ENCODE measurements at places on chromosomes 1 and 21.

- DNase-seq: no peak
Measured at GRCh38 chr1:227357927-227358302, 39.6 kb upstream of the CDC42BPA start.

GRCh38 chr21:34020005-34020847, 53.2 kb upstream of the MRPS6 start:
- DNase-seq: no peak

- DNase-seq: no peak
Measured at GRCh38 chr21:29521872-29522271, 223.2 kb downstream of the BACH1 start.

DNA sequence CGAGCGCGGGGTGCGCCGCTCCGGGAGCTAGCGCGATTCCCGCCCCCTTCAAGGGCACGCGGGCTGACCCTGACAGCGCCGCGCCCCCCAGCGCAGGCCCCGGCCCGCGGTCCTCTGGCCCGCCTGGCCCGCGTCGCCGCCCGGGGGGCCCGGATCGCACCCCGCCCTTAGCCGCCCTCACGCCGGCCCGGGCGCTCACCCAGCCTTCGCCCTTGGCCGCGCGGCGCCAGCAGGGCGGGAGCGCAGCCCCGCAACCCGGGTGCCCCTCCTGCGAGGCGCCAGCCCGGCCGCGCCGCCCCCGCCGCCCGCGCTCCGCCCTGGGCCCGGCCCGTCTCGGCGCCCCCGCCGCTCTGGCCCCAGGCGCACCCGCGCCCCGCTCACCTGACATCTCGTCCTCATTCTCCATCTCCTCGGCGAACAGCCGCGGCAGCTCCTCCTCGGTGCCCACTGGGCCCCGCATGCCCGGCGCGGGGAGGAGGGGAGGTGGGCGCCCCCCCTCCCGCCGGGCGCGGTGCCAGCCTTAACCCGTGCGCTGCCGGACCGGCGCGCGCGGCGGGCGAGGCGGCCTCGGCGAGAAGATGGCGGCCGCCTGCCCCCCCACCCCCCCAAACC, 451 bp downstream of the CHD5 start:
- no peak for DNase-seq

GRCh38 chr1:154474802-154475201, 27.2 kb upstream of the TDRD10 start:
- no peak for DNase-seq

DNA sequence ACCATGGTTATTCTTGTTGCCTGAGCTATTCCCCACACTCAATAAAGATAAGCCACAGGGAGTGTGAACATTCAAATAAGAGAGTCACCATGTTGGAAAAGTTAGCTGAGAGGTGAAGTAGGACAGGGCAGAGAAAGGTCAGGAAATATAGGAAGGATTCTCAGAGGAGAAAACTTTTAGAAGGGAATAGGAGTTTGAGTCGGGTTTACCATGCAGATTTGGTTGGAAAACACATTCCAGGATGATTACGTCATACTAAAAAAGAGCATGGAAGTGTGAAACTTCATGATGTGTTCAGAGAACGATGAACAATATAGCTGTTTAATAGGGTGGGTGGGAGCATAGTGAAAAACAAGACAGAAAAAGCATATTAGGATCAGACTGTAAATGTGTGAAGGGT, 1125.3 kb upstream of the ADGRL2 start:
- DNase-seq: no peak

DNA sequence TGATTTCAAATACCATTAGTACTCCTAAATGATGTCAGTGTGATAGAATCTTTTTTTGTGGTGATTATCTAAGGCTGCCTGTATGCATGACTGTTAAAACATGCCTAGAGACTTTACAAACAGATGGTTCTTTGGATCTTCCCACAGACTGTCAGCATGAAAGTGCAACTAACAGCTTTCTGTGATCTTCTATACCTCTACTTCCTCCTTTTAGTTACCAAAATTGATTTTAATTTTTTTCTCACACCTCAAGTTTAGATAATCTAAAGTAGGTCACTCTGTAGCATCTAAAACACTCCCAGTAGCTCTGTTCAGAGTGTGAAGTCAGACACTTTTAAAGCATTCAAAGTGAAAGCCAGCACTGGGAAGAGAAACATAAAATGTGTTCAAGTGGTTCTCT, 534.5 kb downstream of the PTPRC start:
- no peak for DNase-seq

- no peak for DNase-seq
Measured at GRCh38 chr21:18677632-18678031, 274.0 kb upstream of the TMPRSS15 start.

DNA sequence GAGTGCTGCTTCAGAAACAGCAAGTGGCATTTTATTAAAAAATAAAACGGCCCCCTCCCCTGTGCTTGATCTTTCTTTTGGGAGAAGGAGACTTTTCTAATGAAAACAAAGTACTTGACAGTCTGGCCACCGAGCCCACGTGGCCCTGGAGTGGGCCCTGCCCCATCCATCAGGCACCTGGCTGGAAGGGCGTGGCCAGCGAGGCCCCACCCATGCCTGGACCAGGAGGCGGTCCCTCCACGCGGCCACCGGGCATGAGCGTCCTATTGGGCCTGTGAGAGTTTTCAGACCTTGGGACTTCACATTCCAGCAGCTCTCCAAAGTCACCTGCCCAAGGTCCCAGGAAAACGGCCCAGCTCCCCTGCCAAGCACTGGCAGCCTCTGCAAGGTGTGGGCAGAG, 144.7 kb downstream of the CASZ1 start:
- DNase-seq: no peak

DNA sequence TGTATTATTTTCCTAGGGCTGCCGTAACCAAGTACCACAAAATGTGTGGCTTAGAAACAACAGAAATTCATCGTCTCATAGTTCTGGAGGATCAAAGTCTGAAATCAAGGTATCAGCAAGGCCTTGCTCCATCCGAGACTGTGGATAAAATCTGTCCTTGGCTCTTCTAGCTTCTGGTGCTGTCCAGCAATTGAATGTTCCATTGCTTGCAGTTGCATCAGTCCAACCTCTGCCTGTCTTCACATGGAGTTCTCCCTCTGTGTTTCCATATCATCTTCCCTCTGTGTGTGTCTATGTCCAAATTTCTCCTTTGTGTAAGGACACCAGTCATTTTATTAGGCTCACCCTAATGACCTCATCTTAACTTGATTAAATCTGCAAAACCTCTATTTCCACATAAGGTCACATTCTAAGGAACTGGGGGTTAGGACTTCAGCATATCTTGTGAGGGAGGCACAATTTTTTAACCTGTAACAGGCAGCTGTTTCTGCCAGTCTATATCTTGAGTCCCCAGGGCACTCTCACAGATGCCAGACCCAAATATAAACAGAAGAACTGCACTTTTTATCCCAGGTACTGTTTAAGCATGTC, 84.2 kb downstream of the ERG start:
- DNase-seq: no peak

DNA sequence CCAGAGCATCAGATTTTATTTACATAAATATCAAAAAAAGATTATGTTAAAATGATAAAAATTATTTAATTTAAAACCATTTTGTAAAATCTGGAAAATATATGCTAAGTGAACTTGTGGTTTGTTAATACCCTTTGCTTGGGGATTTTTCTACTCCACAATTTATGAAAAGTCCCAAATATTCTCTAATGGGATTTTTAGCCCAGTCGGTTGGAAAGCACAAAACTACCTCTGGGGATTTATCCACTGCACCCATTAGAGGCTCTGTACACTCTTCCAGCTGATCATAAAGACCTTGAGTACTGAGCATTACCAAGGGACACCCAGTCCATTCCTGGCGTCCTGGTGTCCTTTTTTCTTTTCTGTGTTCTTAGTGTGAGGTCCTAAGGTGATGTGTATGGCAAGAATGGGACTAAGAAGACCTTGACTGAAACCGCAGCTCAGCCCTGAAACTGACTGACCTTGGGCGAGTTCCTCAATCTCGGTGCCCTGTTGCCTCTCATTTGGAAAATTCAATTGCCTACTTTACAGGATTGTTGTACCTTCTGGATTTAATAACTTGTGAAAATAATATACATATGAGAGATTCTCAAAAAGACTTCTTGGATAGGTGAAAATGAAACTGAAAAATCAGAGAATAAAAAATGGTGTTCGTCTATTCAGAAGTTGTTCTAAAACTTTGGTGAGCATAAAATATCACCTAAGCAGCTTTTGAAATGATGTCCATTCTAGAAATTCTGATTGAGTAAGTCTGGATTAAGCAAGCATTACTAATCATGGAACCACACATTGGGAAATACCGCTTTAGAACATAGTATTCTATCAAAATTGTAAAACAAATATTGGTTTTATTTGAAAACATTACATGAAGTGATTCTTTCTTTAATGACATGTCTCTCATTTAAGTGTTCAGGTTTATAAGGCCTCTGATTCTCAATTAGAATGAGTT, 21.5 kb upstream of the SAMSN1 start:
- DNase-seq: no peak

DNA sequence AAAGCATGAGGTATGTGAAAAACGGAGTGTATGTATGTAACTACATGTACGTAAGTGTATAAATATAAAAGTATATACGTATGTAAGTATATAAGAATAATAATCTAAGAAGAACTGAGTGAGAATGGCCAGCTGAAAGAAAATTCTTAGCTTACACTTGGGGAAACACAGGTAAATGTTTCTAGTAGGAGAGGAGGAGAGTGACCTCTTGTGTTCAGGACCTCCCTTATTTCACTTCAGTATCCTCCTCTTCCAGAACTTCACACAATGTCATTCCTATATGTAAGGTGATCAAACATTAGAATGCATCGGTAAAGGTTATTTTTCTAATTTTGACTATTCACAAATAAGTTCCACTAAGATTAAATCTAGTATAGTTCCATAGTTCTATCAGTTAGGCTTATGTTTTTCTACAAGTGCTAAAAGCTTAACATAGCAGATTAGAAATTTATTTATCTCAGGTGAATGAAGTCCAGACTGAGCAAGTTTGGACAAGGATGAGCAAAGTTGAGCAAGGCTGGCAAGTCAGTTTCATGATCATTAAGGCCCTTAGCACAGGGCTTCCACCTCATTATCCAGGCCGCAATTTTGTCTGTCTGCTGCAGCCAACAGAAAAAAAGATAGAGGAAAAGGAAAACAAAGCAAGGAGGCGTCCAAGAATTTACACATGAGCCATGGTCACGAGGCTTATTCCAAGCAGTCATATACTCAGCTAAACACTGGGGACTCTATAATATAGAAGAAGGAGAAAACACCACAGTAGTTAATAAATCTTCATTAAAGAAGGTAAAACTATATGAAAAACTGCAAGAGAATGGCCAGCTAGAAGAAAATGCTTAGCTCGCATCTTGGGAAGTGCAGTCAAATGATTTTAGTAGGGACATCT, 7.1 kb upstream of the MROH9 start:
- DNase-seq: no peak

GRCh38 chr1:59468828-59469428, 172.0 kb downstream of the FGGY start:
- no peak for DNase-seq

GRCh38 chr1:43557744-43558245, 27.1 kb downstream of the PTPRF start:
- no peak for DNase-seq

GRCh38 chr1:101260556-101261350, 23.9 kb downstream of the S1PR1 start:
- no peak for DNase-seq

GRCh38 chr1:222420633-222421032, 127.3 kb downstream of the HHIPL2 start:
- DNase-seq: no peak
